ENCODE measurements at places on chromosomes 2 and 18.

DNA sequence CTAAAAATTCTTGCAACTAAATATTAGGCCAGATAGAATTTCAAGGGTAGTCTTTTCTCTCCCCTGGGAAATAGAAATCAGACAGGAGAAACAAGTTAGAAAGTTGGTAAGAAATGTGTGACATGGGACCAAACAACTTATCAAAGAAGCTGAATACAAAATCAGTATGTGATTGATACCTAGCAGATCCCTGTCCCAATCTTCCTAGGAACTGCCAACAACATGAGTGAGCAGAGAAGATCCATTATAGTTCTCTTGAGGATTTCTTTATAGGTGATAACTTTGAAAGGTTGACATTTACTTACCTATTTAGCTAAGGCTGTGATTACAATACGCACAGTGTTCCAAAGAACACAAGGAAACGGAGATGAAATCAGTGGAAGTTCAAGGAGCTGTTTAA is 162.4 kb downstream of the DLGAP1 start:
- DNase-seq: no peak

GRCh38 chr2:232876161-232876977 is 6.3 kb downstream of the SNORC start:
- DNase-seq: no peak

GRCh38 chr2:218002845-218003180 is at the start of gene TNS1:
TSS of gene TNS1 (minus strand) at chr2:218002995. CDS start at chr2:218002872, 123 bp downstream.
- DNase-seq: no peak

DNA sequence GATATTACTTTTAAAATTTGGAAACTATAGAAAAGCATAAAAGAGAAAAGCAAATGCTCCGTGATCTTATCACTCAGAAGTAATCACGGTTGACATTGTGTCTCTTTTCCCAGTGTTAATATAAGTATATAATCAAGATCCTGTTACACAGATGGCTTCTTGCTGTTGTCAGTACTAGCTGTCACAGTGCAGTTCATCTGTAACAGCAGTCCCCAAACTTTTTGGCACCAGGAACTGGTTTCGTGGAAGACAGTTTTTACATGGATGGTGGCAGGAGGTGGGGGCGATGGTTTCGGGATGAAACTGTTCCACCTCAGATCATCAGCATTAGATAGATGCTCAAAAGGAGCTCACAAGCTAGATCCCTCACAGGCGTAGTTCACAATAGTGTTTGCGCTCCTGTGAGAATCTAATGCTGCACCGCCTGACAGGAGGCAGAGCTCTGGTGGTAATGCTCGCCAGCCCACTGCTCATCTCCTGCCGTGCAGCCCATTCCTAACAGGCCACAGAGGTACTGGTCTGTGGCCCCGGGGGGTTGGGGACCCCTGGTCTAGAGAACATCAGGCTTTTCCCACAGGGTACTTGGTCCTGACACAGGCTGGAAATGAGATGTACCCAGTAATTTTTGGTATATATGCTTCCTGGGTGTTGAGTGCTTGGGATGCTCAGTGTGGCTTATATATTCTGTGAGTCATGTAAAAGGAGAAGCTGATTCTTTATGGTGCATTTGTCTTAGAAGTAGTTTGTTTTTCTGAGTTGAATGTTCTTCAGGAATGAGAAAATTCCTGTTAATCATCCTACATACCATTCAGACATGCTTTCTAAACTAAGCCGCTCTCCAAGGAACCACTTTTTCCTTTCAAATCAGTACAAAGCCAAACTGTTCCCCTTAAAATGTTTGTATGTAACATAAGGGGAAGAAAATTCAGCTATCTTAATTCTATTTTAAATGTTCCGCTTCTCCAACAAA is 121.8 kb downstream of the NCK2 start:
- peak; percentile 46 for DNase-seq
